Activated T-cell treated with anti-CD3 and anti-CD28 coated beads, Interleukin-2, amount 50 U/mL, for 1 hour (primary cell): ENCODE measurements at places on chromosomes 12 and 14.

- no peak for DNase-seq
Measured at GRCh38 chr12:121798787-121799155, 5.0 kb upstream of the SETD1B start.

- no peak for DNase-seq
Measured at GRCh38 chr14:71319666-71320065, 412.4 kb downstream of the PCNX1 start.

DNA sequence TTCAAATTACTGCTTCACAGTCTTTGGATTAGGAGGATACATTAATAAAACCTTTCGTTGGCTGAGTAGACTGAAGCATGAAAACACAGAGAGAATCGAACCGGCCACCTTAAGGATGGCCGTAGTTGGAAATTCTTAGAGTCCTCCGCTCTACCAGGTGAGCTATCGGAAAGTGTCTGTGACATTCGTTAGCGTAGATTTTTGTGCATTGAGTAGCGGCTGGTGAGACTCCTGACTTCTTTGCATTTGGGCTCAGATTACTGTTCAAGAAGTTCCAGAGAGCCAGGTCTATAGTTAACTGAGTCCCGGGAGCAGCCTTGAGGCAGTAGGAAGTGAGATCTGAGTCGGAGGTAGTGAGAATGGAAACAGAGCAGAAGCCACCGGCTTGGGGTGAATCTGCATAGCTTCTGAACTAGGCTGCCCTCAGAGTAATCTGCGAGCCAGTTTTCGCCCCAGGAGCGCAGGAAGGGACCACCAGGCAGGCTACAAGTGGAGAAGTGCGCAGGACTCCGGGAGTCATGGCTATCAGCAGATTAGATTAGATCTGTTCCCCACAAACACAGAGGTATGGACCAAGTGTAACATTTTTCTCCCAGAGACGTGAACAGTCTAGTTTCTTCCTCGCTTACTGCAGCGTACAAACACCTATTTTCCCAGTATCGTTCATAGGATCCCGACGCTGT is 11.0 kb downstream of the OR6S1 start:
- peak; percentile 44 for DNase-seq

DNA sequence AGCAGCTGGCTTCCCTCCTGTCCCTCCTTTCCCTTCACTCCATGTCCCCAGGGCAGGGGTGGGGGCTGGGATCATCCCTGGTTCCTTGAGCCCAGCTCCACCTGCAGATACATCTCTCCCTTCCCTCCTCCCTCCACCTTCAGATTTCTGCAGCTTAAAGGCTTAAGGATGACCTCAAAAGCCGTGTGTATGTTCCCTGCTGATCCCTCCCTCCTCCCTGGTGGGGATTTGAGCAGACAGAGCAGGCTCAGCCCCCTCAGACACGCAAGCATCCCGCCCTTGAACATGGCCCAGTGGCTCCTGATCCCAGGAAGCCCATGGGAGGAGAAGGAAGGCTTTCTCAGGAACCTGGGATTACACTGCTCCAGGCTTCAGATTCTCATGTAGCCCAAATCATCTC is 82.9 kb upstream of the RIN3 start:
- DNase-seq = no peak

DNA sequence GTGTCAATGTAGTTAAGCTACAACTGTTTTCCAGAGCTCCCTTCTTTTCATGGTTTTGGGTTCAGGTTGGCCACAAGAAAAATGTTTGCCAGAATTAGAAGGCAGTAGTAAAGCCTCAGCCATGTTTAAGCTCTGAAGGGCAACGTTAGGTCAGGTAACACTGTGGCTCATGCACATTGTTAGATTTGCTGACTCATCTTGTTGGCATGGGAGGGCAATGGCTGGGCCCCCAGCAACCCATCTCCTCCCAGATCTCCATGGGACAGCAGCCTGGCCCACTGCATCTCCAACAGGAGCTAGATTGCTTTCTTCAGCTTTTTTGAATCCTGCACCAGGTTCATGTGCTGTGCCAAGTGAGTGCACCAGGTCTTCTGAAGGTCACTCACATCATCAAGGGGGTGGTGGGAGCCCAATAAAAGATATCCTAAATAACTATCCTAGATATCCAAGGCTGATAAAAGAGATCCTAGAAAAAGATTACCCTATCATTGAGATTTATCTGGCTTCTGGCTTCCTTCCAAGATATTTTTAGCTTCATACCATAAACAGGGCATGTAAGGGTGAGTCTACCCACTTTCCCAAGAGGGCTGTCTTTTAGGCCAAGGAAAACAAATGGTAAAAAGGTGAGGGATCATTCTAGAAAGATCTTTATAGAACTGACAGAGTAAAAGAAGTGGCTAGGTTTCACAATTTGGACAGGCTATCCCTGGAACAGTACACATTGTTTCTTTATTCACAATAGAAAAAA is 28.9 kb downstream of the PTGER2 start:
- DNase-seq = no peak

GRCh38 chr12:75738486-75738885 is 227.1 kb upstream of the KRR1 start:
- DNase-seq = no peak

DNA sequence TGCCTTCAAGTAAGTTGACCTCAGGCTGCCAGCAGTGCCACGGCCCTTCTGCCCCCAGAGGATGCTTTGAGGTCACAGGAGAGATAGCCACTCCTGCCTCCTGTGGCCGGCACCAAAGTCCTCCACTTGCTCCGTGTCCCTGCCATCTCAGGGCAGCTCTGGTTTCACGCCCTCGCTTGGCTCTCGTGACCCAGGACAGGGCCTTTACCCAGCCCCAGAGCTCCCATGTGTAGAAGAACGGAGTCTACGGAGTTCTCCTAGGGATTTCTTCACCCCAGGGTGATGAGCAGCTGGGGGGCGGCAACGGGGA is 178.1 kb downstream of the ADGRD1 start:
- no peak for DNase-seq

DNA sequence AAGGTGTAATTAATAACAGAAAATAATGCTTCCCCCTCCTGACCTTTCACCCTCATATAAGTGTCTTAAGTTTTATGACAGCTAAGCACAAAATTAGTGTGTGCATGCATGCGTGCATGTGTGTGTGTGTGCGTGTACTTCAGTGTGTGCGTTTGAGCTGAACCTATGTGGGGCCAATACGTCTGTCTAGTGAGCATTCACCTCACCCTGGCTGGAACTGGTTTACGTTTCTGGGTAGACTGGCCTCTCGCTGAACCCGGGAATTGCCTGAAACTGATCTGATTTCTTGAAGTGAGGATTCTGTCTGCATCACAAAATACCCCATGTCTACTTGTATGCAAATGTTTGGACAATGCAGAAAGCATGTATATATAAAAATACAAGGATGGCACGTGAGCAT is 68.2 kb upstream of the TBX3 start:
- DNase-seq = no peak

- DNase-seq = no peak
Measured at GRCh38 chr14:30064454-30064853, 136.8 kb upstream of the PRKD1 start.

- no peak for DNase-seq
Measured at GRCh38 chr12:50566066-50566465, 61.3 kb downstream of the DIP2B start.

GRCh38 chr14:68939893-68940613 is 39.0 kb downstream of the ACTN1 start:
- no peak for DNase-seq

GRCh38 chr12:25744313-25744712 is 191.2 kb upstream of the LMNTD1 start:
- no peak for DNase-seq

GRCh38 chr14:49363821-49364751 is 222.1 kb downstream of the RPS29 start:
- DNase-seq = no peak

GRCh38 chr12:112381406-112381882 is 787 bp downstream of the HECTD4 start:
- no peak for DNase-seq

GRCh38 chr12:114013575-114014345 is 47.6 kb upstream of the RBM19 start:
- no peak for DNase-seq

- no peak for DNase-seq
Measured at GRCh38 chr12:94805749-94806529, 155.6 kb upstream of the TMCC3 start.

DNA sequence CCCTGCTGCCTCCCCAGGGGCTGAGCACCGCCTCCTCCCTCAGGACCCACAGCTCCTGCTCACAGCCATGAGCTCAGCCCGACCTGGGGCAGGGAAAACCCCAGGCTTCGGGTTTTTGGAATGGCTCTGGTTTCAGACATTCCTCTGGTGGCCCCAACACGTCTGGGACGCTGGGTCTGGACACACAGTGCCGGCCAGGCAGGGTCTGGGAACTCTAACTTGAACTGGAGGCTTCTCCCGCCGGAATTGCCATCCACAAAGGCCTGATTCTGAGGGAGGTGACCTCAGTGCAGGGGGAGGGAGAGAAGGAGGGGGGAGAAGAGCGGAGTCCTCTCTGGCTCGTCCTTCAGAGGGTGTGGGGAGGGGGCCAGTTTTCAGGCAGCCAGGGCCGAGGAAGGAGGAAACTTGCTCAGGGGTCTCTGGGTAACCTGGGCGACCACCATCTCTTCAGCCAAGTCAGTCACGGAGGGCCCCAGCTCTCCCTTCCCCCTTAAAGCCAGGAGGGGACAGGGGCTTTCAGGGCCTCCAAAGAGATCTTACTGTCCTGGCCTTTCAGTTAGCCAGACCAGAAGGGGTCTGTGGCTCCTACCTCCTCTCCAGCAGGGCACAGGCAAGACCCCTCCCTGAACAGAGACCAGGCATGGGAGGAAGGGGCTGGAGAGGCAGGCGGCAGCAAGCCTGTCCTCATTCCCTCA is 19.4 kb downstream of the NCKAP5L start:
- no peak for DNase-seq

DNA sequence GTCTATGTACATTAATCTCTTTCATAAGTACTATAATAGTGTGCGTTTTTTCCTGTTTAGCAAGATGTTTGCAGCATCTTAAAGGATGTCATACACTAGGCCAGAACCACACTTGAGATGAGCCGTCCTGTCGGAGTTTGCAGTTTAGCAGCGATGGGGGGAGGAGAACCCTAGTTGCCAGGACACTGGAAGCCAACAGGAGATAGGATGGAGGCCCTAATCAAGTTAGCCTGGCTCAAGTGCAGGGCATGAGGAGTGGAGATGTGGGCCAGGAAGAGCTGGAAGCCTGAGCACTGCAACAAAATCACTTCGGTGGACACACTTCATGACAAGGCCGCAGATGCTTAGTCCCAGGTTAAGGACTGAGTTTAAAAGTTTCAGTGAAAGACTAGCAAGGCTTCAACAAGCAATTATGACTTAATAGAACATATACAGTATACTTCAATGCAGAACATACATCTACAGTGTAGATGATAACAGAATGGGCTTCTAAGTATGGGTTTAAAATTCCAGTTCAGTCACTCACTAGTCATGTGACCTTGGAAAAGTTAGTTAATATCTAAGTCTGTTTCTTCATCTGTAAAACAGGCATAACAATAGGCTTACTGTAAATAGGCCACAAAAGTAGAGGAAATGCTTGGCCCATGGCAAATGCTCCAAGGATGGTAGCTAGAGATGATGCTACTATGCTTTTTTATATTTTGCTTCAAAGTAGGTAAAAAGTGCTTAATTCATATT is 77.1 kb downstream of the PTPN21 start:
- DNase-seq = no peak

DNA sequence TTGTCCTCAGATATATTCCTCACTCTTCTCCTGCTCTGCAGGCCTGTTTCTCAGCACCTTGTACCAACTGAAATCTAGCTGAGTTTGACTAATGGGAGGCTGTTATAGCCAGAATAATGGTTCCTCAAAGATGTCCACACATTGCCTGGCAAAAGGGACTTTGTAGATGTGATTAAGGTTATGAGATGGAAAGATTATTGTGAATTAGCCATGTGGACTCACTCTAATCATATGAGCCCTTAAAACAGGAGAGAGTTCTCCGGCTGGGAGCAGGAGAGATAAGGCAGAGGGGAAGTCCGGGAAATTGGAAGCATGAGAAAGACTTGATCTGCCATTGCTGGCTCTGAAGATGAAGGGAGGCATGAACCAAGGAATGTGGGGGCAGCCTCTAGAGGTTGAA is 40.0 kb upstream of the KTN1 start:
- no peak for DNase-seq

- no peak for DNase-seq
Measured at GRCh38 chr14:64409126-64409920, 21.2 kb downstream of the MTHFD1 start.

DNA sequence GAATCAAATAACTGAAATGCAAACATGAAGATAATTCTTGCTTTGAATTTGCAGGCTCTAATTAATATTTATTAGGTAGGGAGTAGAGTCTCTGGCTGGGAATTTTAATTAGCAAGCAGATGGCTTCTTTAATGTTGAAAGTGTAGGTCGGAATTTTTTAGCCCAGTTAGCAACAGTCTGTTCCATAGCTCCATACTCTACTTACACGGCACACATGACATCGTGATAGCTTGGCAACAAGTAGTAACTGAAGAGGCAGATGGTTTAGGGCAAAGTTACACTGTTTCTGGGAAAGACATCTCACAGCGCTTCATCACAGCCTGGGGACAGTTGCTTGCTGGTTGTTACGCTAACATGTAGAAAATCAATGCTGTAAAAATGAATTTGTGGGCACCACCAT is 710.7 kb downstream of the GALC start:
- DNase-seq = no peak

DNA sequence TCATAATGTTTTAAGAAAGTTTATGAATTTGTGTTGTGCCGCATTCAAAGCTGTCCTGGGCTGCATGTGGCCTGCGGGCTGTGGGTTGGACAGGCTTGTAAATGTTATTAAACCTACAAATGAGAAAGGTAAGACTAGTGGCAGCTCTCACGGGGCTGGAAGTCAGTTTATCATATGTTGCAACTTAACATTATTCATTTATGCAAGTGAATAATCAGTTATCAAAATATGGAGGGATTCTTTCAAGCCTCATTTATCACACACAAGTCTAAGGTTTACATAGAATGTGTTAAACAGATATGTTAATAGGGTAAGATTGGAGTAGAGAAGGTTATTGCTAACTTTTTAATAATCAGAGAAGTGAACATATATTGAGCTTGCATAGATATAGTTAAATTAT is 442.5 kb upstream of the RGS6 start:
- DNase-seq = no peak

GRCh38 chr12:55676707-55677106 is 31.0 kb downstream of the ITGA7 start:
- DNase-seq = no peak

DNA sequence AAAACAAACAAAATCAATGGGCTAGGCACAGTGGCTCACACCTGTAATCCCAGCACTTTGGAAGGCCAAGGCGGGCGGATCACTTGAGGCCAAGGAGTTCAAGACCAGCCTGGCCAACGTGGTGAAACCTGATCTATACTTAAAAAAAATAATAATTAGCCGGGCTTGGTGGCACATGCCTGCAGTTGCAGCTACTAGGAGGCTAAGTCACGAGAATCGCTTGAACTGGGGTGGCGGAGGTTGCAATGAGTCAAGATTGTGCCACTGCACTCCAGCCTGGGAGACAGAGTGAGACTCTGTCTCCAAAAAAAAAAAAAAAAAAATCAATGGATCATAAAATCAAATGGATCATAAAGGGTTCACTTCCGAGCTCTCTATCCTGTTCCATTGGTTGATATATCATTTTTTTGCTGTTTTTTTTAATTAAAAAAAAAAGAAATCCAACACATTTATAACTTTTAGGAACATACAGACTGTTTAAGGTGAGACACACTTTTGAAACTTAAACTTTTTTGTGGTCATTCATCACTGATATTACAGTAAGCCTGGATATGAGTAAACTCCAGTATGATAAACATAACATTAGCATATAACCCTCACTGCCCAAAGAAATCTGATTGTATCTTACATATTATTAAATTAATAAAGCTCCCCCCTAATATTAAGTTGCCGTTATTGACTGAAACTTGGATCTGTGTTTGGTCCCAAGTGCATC is 22.1 kb downstream of the MOK start:
- no peak for DNase-seq
